ENCODE measurements at places on chromosomes 16 and 17.
A peak's percentile ranks its signal among the peaks of the same experiment; 100 is the strongest.

GRCh38 chr17:80901319-80901718 is 90.3 kb upstream of the CHMP6 start:
- no peak for DNase-seq

DNA sequence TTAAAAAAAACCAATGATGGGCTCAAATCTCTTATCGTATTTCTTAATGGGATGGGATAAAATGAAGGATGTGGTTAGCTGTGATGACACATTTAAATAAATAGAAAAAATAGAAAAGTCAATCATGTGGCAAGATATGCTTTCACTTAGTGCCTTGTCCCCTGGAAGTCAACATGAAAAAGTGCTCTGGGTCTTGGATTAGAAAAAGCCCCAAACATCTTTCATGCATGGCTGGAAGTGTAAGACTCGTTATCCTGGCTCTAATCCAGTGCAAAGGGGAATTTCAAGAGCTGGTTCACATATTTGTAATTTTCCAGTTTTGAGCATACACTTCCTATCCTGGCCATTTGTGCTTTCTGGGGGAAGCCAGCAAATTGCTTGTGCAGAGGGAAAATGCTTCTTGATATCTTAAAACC is 160.9 kb downstream of the MAP2K6 start:
- peak; percentile 15 for DNase-seq

- DNase-seq, result no peak
Measured at GRCh38 chr16:84329843-84330684, 35.4 kb downstream of the WFDC1 start.

- no peak for DNase-seq
Measured at GRCh38 chr17:33504571-33504970, 211.5 kb upstream of the ASIC2 start.

GRCh38 chr16:57562066-57562465 is 19.6 kb downstream of the ADGRG5 start:
- no peak for DNase-seq

GRCh38 chr16:86854626-86855294 is 276.4 kb downstream of the FOXL1 start:
- DNase-seq, result no peak

Data from NCI-H82 (cell line).